ENCODE measurements at places on chromosomes 1 and 21.
A peak's percentile ranks its signal among the peaks of the same experiment; 100 is the strongest.

DNA sequence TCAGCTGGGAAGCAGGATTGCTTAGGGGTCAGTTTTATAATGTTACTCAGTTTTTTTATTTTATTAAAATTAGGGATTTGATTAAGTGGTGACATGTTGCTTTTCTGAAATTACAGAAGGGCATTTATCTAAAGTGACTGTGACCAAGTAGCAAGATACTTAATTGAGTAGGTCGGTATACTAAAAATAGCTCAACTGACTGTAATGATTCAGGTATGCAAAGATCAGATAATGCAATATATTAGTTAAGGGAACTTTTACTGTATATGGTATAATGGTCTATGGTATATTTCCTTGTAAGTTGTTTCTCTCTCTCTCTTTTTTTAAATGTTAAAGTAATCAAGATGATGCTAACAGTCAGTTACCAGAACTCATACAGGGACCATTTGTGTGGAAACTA is 26.2 kb downstream of the RLF start:
- DNase-seq, result no peak

DNA sequence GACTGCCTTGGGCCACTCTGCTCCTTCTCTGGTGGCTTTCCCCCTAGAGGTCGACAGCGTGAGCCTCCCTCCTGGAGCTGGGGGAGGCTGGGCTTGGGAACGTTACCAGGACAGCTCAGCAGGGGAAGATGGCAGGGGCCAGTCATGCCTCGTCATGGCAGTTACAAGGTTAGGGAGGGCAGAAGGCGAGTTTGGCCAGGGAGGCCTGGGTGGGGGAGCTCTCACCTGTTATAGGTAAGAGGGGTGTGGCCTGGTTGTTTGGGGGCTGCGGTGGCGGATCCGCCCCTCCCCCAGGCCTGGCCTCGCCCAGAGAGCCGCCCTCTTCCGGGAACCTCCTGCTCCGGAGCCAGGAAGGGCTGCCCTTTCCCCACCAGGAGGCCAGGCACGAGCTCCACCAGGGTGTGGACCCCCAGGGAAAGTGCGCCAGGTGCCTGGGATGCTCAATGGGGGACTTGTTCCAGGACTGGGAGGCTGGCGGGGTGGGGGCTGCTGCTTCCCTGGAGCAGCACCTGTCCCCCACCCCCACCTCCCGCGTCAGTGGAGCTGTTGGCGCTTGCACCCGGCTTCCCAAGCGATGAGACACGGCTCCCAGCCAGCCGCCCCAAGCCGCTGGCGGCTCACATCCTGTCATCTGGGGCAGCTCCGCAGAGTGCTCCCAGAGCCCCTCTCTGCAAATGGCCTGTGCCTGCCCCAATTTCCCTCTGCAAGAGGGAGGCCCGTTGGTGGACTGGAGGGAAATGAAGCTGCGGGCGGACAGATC is 23.6 kb upstream of the PKP1 start:
- peak; percentile 82 for DNase-seq

- no peak for DNase-seq
These were observed 37.2 kb upstream of the AGO1 start for GRCh38 chr1:35845766-35846165.

DNA sequence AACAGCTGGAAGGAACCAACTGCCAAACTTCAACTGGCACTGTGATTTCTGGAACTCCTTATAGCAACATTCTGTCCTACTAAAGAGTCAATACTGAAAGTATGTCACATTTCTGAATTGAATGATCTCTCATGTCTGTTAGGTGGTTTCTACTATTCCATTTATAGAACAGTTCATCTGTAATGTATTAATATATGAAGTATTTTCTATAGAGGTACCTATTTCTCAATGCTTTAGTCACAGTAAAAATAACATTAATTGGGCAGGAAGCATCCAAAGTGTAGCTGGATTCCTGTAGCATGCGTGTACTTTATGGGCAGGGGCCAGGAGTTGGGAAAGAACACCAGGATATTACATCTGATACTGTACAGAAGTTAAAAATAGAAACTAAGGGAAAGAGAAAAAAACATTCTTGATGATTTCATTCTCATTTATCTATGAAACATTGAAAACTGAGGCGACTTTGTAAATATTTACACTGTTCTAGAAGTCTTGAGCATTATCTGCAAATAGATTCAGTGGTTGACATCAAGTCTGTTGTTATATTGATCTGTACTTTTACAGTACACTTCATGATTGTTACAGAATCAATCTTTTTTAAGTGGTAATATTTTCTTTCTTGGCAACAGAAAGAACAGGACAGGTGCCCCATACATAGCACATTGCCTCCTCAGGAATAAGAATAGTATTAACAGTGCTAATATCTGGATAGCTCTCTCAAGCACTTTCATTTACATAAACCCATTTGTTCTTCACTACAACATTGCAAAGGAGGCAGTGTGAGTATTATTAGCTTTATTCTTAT is 6.2 kb upstream of the ZNF281 start:
- DNase-seq, result peak; percentile 98

GRCh38 chr1:28811766-28812668 is at the start of gene OPRD1:
Gene OPRD1, plus strand, starts transcription at chr1:28812170. Its CDS starts 214 bp downstream, at chr1:28812384.
- no peak for DNase-seq

Data from bronchial epithelial cell (primary cell).